PC-9 (cell line): ENCODE measurements at places on chromosomes 3 and 15. TPM values are rescaled to one million over a fixed set of nuclear protein-coding genes. Genes with fewer than 3 reads are reported as not detected.

- peak; percentile 48 for DNase-seq
Measured at GRCh38 chr3:146067048-146067447, 93.9 kb downstream of the PLOD2 start.

DNA sequence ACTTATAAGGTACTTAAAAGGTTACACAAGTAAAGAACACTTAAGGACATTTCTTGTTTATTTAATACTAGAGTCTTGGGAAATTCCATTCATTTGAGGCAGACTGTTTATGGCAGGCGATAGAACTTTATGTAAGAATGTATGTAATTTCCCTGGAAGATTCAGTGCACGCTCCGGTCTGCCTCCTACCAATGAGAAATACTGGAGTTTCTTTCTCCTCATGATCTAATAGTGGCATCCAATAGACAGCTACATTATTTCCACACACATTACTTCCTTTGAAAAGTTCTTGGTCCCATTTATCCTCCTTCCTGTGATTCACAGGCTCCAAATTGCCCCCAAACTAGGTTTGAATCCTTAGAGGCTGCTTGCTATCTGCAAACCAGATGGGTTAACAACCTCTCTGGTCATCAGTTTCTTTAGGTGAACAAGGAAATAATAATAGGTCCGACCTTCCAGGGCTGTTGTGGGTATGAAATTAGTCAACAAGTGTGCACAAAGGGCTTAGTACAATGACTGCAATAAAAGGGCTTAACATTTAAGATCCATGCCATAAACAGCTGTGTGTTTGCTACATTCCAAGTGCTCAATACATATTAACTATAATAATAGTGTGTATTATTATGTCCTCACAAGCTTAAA, 30.7 kb downstream of the EIF4E3 start:
- no peak for DNase-seq

- DNase-seq, result no peak
Measured at GRCh38 chr15:87672309-87673288, 583.9 kb downstream of the NTRK3 start.

DNA sequence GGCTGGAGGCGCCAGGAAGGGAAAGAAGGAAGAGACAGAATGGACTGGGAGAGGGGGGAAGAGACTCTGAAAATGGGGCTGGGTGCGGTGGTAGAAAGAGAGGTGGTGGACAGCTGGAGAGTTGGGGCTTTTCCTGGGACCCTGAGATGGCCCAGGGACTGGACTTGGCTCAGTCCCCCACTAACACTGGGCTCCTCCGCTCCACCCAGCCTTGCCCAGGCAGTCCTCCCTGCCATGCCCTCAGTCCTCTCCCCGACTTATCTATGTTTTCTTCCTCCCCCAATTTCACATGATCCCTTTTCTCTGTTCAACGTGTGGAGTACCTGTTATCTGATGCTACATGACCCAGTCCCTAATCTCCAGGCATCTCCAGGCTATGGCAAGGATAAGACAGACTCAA, 6.3 kb upstream of the HCN4 start:
- no peak for DNase-seq

GRCh38 chr15:74957476-74958035, 984 bp upstream of the RPP25 start:
- no peak for DNase-seq

The ADAMTS17 gene
- 2.0 and 3.2 TPM in 2 replicates for total RNA-seq

DNA sequence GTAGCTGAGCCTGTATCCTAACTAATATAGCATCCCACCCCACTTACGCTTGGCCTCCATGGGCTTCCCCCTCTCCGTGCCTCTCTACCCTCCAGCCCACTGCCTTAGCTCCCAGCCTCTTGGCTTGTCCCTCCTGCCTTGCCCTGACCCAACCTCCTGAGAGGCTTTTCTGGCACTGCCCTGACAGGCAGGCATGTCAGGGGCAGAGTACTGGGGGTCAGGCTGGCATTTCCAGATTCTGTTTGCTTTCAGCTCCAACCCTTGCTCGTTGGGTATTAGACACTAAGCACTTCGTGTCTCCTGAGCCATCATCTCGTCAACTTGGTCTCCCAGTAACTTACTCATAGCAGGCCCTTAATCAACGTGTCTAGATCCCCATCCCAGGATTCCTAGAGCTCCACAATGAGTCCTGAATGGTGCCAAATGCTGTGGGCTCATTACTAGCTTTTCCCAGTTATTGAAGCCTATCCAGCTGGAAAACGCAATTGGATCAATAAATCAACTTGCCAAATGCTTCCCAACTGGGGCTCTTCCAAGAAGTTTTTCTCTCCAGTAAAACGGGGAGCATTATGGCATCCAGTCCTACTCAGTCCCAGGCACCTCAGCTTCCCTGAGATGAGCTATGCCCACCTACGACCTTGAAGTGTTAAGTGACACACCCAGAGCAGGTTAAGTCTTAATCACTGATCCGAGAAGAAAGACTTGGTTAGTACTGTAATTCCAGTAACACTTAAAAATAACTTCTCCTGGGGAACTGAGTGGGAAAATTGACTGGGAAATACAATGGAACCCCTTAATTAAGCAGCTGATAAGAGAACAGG, 78.5 kb upstream of the DLG1 start:
- no peak for DNase-seq

DNA sequence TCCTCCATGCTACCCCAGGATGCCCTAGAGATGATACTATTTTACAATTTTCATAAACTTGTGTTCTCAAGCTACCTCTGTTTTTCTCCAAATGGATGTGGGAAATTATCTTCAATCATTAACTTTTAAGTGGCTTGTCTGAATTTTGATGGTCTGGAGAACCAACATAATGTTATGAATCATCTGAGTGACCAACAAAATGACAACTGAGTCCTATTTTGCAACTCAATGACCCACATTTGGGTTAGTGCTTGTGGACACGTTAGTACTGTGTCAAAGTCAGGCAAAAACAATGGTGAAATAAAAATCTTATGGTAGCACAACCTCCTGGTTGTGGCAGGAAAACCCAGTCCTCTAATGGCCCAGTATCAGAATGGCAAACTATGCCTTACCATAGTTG, 352.4 kb upstream of the ZNF385D start:
- DNase-seq, result no peak

- DNase-seq, result no peak
Measured at GRCh38 chr15:29675791-29676301, 146.4 kb downstream of the TJP1 start.

- DNase-seq, result no peak
Measured at GRCh38 chr15:48282216-48282615, 49.0 kb upstream of the DUT start.

DNA sequence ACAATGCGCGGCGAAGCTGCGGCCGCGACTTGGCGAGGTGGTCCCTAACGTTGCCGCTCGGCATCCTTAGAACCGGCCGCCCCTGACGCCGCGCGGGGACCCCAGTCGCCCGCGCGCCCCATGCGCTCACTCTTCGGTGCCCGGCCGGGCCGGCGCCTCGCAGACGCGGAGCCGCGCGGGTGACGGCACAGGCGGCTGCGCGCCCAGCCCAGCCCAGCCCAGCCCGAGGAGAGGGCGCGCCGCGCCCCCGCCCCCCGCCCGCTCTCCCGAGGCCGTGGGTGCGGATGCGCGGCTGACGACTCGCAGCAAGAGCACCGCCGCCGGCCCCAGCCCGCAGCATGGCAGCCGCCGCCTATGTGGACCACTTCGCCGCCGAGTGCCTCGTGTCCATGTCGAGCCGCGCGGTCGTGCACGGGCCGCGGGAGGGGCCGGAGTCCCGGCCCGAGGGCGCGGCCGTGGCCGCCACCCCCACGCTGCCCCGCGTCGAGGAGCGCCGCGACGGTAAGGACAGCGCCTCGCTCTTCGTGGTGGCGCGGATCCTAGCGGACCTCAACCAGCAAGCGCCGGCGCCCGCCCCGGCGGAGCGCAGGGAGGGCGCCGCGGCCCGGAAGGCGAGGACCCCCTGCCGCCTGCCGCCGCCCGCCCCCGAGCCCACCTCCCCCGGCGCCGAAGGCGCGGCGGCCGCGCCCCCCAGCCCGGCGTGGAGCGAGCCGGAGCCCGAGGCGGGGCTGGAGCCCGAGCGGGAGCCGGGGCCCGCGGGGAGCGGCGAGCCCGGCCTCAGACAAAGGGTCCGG, 437 bp downstream of the KLF13 start:
- no peak for DNase-seq

DNA sequence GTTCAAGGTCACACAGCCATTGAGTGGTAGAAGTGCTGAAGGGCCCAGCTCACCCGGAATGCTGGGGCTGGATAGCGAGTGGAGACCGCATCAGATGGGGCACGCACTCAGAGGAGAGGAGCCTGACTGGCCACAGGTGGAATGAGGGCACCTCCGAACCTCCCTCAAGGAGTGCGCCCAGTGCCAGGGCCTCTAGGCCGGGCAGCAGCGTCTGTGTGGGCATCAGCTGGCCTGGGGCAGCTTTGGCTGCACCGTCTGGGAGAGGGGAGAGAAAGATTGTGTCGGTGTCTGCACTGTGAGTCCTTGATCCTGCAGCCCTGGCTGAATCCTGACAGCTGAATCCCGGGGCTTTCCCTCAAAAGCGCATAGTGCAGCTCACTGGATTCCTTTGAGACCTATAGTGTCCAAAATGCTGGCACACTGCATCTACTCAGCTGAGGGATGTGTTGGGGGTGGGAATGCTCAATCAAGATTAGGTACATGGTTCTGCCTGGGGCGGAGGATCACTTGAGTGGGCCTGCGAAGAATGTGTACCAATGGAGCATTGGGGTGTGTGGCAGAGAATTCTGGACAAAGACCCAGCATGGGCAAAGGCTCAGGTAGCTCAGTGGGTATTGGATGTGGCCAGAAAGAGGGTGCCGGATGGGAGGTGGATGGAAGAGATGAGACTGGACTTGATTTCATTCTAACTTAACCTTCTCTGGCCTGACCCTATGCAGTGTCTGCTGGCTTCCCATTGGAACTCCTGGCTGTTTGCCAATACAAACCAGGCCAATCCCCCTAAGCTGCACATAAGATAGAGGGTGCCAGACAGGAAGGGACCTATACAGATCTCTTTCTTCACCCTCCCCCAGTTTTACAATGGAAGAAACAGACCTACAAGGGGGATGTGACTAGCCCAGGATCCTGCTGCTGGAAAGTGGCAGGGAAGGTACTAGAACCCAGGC, 950 bp downstream of the ANKDD1A start:
- DNase-seq, result no peak

DNA sequence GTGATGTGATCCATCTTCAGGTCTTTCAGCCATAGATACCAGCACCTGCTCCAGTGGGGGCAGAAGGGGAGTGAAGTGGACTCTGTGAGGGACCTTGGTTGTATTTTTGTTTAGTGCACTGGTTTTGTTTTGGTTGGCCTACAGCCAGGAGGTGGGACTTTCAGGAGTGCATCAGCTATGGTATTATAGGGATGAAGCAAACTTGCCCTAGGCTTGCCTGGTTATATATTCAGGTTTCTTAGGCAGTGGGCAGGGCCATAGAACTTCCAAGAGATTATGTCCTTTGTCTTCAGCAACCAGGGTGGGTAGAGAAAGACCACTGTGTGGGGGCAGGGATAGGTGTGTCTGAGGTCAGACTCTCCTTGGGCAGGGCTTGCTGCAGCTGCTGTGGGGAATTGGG, 337.3 kb upstream of the SGO1 start:
- DNase-seq, result no peak

GRCh38 chr3:33124638-33125037, 10.8 kb downstream of the CRTAP start:
- DNase-seq, result no peak

The INKA1 gene
- total RNA-seq, result 0.40 TPM in 1 of 2 replicates, not detected in the other

DNA sequence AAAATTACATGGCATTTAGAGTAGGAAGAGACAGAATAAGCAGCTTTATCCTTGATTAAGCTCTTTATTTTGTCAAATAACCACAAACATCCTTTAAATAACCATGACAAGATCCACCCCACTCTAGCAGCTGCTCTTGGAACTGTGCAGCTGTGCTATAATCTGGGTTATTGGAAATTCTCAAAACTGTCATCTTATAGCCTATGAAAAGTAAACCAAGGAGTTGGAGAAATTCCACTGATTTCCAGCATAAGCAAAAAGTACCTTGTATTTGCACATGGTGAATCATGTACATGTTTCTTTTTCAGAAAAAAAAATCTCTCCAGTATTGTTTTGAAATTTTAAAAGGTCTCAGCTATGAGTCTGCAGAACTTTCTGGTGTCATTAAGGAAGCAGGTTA, 88.8 kb upstream of the ABI3BP start:
- no peak for DNase-seq

DNA sequence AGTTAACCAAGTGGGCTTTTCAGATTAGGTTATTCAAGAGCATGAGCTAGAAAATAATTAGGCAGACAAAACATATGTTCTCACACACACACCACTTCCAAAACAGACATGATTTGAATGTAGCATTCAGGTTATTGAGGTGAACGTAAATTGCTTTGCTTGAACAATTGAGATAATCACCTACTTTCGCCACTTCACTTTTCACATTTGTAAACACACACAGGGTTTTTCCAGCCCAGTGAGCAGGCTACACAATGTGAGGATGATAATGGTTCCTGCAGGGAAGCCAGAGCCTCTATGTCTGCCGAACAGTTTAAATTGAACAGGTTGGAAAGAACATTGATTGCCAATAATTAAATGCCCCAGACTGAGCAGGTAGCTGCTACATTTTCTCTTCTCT, 560.8 kb downstream of the OCA2 start:
- no peak for DNase-seq

The FOXB1 gene
- total RNA-seq, result 2.2 and 2.7 TPM in 2 replicates

The CD96 gene
- total RNA-seq, result 0.11 and 0.20 TPM in 2 replicates

GRCh38 chr3:189677667-189678066, 46.5 kb downstream of the TP63 start:
- DNase-seq, result no peak

The SLC28A1 gene
- total RNA-seq, result 0.70 and 1.2 TPM in 2 replicates

DNA sequence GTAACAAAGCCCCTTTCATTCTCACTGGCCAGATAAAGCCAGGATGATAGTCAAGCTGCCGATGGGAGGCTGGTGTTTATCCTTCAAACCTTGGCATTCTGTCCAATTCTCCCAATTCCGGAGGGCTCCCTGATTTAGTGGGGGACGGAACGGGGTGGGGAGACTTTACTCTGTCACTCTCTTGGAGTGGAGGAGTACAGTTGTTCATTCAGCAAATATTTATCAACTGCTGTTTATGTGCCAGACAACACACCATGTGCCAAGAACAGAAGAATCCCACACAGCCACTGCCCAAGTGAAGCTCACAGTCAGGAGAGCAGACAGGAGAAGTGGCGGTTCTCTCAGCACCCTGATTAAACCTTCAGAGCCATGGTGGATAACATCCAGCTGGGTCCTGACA, 63.3 kb downstream of the WNT5A start:
- DNase-seq, result no peak

The FAM43A gene
- 8.8 and 12.8 TPM in 2 replicates for total RNA-seq

- no peak for DNase-seq
Measured at GRCh38 chr3:19885468-19885867, 48.5 kb downstream of the EFHB start.

The HTR3E gene
- total RNA-seq, result not detected in 2 replicates

GRCh38 chr15:101138913-101139880, 112.7 kb downstream of the CHSY1 start:
- DNase-seq, result no peak

GRCh38 chr3:69866988-69867720, 127.9 kb downstream of the MITF start:
- no peak for DNase-seq
